ELR (cell line): ENCODE measurements at places on chromosomes 2 and 18.

DNA sequence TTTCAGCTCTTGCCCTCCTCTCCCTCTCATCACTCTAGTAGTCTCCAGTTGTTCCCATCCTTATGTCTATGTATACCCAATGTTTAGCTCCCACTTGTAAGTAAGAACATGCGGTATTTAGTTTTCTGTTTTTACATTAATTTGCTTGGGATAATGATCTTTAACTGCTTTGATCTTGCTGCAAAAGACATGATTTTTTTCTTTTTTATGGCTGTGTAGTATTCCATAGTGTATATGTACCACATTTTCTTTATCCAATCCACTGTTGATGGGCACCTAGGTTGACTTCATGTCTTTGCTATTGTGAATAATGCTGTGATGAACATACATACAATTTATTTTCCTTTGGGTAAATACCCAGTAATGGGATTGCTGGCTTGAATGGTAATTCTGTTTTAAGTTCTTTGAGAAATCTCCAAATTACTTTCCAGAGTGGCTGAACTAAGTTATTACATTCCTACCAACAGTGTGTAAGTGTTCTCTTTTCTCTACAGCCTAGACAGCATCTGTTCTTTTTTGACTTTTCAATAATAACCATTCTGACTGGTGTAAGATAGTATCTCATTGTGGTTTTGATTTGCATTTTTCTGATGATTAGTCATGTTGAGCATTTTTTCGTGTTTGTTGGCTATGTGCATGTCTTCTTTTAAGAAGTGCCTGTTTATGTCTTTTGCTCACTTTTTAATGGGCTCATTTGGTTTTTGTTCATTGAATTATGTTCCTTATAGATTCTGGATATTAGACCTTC, 179.6 kb upstream of the SLC39A10 start:
- peak; percentile 81 for DNase-seq

- DNase-seq: no peak
Observed at GRCh38 chr18:28690836-28691495, 514.0 kb upstream of the CDH2 start.

GRCh38 chr18:34691614-34692013, 18.5 kb upstream of the DTNA start:
- no peak for DNase-seq

DNA sequence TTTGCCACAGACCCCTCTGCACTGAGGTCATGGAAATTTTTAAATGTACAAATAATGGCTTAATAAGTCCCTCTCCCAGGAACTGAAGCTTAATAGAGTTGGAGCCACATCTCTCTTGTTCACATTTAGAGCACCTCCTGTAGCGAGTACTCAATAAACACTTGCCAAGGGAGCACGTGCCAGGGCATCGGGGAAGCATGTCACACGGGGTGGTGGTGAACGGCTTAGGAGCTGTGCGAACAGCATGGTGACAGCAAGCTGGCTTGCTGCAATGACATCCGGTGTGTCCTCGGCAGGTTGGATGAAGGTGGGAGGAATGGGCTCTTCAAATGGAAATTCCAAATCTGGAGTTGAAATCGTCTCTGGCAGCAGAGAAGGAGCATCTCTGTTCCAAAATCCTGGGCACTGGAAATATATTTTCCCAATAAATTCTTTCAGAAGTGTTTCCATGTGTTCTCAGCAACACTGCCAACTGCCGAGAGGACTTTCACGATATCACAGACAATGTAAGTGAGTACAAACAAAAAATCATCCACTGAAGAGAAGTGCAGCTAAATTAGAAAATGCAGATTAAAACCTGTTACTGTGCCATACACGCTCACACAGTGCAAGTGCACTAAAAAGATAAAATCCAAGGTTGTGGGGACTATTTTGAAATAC, 74.1 kb downstream of the GALR1 start:
- DNase-seq: no peak

DNA sequence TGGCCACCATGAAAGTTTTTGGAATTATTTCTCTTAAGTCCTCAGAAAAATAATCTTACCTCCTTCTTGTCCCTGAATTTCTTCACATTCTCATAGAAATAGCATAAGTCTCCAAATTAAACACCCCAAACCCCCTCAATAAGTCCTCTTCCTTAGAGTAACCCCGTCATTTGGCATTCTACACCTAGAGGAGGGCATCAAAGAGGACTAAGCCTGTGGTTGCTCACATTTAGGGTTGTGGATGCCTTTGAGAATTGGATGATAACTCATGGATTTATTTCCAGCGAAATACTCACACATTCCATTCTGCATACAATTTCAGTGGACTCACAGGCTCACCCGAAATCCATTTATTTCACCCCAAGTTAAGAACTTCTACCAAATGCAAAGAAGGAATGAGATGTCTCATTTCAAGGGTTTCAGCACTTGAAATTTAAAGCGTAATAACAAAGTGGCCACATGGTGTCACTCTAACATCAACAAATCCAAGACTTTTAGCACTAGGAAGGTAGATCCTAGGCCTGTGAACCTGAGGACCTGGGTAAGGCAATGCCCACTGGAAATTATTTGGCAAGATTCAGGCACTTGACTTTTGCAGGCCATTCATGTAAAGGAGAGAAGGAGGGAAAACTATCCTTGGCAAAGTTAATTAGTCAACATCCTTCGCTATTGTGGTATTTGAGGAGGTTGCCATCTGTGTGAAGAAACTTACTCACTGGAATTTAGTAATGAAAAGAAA, 24.6 kb downstream of the DYTN start:
- peak; percentile 66 for DNase-seq

- peak; percentile 99 for DNase-seq
Observed at GRCh38 chr2:234257859-234258561, 207.5 kb downstream of the SPP2 start.

- DNase-seq: peak; percentile 59
Observed at GRCh38 chr2:73981081-73982001, 3.4 kb upstream of the TET3 start.

- peak; percentile 4 for DNase-seq
Observed at GRCh38 chr2:122168799-122169198, 413.3 kb downstream of the TSN start.

- DNase-seq: peak; percentile 98
Observed at GRCh38 chr18:3652380-3653262, 202.6 kb downstream of the TGIF1 start.

DNA sequence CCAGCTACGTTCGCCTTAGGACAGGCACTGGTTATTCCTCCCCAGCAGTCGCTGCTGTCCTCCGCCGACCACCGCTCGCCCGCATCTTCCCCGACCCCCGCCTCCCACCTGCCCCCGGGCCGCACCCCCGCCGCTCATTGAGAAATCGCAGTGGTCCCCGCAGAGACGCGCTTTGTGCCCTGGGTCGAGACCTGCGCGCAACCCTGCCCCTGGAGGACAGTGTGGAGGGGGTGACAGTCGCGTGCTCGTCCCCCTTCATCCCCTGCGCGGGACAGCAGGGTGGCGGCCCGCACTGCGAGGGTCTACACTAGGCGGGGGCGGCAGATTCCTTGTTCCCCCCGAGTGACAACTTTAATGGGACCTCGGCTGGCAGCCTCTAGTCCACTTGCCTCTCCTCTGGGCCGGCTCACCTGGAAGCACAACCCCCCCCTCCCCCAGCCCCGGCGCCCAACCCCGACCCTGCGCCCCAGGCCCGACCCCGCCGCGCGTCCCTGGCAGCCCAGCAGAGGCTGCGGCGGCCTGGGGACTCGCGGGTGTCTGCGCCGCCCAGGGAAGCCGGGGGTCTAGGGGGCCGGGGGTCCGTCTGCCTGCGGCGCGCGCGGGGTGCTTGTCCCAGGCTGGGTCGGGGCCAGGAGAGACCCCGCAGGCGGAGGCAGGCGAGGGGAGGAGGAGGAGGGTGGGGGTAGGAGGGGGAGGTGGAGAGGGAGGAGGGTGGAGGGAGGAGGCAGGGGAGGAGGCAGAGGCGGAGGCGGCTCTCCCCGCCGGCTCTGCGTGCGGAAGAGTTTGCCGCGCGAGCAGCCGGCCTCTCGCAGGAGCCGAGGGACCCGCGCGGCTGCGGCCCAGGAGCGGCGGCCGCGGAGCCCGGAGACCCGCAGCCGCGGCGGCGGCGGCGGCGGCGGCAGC, at the start of gene NPAS2:
Gene NPAS2 (plus strand): TSS at position 770 of the 903 bp plus-strand sequence. CDS start 84,616 bp downstream, outside the sequence.
- peak; percentile 64 for DNase-seq

- peak; percentile 37 for DNase-seq
Observed at GRCh38 chr2:127640082-127641072, 5.6 kb upstream of the GPR17 start.

DNA sequence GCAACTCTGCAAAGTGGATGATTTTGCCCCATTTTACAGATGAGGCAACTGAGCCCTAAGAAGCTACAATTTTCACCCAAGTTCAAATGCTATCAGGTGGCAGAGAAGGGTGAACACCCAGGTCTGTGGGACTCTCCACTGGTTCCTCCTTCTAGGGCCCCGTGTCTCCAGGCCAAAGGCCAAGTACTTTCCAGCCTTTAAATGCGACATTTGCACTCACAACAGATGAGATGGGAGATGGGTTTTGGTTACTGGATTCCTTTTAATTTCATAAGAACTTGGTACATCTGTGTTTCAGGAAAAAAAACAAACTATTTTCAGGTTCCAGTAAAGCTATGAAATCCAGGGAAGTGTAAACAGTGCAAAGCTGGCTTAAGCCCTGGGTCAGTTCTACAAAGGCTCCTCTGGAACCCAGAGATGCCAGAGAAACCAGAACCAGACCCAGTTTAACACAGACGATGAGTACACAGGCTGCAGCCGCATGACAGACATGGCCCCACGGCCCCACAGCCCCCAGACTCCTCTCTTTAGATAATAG, 361.7 kb downstream of the ANAPC1 start:
- no peak for DNase-seq

DNA sequence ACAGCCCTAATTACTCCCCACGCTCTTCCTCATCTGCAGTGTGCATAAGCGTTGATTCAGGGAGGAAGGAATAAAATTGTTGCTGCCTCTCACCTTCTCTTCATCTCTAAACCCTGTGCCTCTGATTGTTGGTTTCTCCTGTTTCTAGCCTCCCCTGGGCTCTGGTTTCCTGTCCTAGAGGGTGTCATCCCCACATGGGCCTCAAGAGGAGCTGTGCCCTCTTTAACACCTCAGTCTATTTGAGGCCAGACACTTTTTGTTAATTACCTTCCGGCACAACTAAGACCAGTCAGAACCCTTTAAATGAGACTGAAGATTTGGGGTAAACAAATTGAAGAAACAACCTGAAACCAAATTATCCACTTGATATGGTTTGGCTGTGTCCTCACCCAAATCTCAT, 9.7 kb downstream of the CTAGE1 start:
- no peak for DNase-seq

DNA sequence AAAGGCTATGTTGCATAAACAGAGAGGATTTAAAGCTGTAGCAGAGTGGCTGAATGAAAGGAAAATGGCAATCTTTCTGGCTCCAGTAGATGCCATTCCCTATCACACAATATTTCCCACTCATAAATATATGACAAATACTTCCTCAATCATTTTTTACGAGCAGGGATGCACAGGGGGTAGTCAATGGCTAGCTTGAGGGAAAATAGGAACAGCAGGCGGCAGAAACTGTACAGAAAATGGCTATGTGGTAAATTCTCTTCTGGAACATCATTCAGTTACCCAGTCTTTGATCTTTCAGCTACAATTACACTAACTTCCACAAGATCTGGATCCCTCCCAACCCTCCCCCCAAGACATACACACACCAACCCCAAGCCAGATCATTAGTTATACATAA, 127.2 kb downstream of the OLA1 start:
- DNase-seq: peak; percentile 71
